Inflammatory macrophage treated with lipopolysaccharide for 4 hours (primary cell): ENCODE measurements at places on chromosomes 11 and 22.

DNA sequence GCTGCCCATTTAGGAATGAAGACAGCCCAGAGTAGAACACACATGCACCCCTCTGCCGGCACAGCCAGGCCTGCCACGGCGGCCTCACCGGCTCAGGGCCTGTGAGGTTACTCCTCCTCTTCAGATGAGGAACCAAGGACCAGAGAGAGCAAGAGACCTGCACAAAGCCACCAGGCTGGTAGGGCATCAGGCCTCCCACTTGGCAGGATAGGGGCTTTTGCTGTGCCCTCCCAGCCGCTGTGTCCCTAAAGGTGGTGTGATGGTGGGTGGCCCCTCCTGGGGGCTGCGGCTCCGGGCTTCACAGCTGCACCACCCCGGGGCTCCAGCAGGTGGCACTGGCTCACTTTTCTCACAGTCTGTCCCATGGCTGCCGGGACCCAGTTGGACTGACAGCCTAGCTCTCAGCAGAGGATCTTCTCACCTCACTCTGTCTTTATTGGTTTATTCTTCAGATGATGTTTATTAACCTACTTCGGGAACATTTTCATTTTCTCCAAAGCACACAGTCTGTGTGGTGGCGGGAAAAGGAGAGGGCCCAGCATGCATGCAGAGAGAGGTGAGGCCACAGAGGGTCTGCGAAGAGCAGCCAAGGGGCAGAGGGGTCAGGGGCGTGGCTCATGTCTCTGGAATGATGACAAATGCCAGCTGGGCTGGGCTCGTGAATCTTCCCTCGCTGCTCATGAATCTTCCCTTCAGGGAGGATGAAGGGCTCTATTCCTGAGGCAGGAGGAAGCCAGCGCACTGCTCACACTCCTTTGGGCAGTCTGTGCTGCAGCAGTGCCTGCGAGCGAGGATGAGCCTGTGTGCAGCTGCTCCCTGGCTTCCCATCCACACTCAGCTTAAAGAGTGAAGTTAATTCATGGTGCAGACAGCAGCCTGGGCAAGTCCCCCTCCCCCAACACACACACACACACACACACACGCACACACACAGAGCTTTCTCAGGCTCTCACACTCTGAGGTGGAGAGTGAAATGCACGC lies 101.1 kb upstream of the PITPNB start:
- peak; percentile 16 for DNase-seq

- DNase-seq, result no peak
Measured at GRCh38 chr22:43919106-43919973, 4.3 kb upstream of the PNPLA3 start.

DNA sequence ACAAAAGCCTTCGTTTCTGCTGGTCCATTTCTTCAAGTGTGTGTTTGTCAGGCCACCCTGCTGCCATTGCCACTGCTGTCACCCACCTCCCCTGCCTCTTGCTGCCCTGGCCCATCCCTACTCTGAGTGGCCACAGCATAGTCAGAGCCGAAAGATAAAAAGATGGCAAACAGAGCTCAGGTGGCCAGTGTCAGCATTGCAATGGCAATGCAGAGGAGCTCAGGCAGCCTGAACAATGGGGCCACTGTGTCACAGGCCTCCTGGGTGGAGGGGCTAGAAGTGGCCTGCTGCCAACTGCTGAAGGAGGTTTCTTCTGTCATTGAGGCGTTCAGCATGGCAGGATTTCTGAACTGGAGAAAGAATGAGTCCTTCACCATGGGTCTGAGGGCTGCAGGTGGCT lies 137.1 kb downstream of the CSNK2A3 start:
- DNase-seq, result no peak

GRCh38 chr11:108915666-108916065 lies 250.8 kb downstream of the DDX10 start:
- no peak for DNase-seq

- DNase-seq, result no peak
Measured at GRCh38 chr22:39997939-39998726, 3.4 kb downstream of the FAM83F start.

DNA sequence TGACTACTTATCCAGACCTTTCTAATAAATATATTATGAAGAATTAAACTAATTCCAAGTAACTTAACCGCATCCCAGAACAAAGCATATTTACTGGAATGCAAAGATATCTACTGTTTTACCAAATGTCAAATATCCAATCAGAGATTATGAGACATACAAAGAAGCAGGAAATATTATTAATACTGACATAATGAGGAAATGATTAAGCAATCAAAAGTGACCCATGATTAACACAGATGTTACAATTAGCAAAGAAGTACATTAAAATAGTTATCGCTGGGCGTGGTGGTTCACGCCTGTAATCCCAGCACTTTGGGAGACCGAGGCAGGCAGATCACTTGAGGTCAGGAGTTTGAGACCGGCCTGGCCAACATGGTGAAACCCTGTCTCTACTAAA lies 105.2 kb downstream of the WNT7B start:
- peak; percentile 6 for DNase-seq

GRCh38 chr11:5476186-5476819 lies 12.2 kb upstream of the OR52D1 start:
- peak; percentile 51 for DNase-seq

DNA sequence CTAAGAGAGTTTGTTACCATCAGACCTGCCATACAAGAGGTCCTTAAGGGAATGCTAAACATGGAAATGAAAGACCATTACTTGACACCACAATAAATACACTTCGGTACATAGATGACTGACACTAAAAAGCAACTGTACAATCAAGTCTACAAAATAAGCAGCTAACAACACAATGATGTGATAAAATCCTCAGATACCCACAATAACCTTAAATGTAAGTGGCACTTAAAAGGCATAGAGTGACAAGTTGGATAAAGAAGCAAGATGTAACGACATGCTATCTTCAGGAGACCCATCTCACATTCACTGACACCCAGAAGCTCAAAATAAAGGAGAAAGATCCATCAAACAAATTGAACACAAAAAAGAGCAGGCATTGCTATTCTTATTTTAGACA lies 107.6 kb downstream of the LRRC4C start:
- no peak for DNase-seq

- peak; percentile 52 for DNase-seq
Measured at GRCh38 chr11:44927174-44927661, 23.5 kb downstream of the TP53I11 start.

- DNase-seq, result no peak
Measured at GRCh38 chr11:22520521-22520920, 105.1 kb downstream of the FANCF start.

DNA sequence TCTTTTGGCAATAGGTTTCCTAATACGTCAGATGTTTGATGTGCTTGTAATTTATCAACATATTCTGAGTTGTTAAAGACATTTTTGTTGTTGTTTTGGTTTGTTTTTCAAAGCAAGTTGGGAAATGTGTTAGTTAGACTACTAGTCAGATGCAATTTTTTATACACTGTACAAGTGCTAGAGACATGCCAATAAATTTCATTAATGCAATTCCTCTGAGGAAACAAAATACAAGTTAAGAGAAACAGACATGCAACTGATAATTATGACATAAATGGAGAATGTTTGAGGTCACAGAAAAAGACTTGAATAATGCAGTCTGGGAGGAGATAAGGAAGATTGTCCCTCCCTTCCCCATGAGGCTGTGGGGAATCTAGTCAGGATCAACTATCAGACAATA lies 5.9 kb downstream of the OR51T1 start:
- DNase-seq, result no peak

GRCh38 chr11:78415338-78415737 lies 2.3 kb downstream of the GAB2 start:
- no peak for DNase-seq
